ENCODE measurements at places on chromosomes 6 and 20.

- no peak for DNase-seq
Observed at GRCh38 chr20:8385247-8385646, 253.2 kb downstream of the PLCB1 start.

DNA sequence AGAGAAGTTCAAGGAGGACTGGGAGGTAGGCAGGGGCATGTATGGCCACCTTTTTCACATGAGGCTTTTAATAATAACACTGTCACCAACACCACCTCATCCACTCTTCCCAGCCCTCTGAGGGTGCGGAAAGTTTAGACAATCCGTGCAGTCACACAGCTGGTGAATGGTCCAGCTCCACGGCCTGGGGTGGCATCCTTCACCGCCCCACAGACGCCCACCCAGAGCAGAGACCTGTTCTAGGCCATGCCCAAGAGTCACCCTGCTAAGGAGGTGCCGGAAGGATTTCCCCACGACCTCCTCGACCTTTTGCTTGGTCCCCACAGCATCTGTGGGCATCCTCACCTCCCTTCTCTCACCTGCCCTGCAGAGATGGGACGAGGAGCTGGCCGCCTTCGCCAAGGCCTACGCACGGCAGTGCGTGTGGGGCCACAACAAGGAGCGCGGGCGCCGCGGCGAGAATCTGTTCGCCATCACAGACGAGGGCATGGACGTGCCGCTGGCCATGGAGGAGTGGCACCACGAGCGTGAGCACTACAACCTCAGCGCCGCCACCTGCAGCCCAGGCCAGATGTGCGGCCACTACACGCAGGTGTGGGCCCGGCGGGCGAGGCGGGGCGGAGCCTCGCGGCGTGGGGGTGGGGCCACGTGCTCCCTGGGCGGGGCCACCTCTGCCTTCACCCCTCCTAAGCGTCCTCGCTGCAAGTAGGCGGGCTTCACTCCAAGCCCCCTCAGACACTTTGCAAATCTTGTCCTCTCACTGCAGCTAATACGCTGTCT is 4.4 kb downstream of the PI16 start:
- no peak for DNase-seq

DNA sequence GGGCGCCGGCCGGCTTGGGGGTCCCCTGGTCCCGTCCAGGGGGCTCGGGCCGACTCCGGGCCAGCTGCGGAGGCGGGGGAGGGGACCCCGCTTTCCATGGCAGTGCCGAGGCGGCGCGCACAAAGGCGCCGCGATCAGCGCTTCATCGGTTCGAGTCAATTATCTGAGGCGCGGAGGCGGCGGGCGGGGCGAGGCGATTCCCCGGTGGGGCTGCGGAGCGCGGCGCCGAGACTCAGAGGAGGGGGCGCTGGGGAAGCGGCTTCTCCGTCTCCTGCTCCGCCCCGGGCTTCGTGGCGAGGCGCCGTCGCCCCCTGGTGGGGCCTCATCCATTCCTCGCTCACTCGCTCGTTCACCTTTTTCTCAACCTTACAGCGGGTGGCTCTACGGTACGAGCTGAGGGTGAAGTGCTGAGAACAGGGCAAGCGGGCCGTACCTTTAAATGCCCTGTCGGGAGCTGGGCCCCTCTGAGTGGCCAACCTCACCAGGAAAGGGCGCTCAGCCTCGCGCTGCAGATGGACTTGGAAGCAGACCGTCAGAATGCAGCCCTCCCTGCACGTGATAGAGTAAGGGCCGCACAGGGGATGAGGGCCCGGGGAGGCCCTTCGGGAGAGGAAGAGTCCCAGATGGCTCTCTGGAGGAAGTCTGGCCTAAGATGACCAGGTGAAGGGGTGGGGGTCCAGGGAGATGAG is 39.9 kb downstream of the SLC52A3 start:
- DNase-seq, result no peak

DNA sequence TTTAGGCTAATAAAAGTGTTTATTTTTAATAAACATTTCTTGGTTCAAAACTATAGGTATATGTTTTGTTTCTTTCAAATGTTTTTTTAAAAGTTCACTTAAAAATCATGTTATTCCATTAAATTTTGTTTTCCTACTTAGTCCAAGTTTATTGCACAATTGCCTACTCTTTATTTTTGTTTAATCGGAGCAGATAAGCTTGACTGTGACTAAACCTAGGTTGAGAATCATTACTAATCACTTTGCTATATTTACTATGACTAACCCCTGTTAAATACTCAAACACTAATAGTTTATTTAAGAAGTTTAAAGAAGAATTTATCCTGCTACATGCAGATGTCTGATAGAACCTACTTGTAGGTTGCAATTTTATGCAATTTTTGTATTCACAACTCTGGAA is 18.8 kb downstream of the MAP3K4 start:
- DNase-seq, result no peak

GRCh38 chr20:48141660-48142515 is 356.6 kb upstream of the SULF2 start:
- no peak for DNase-seq

GRCh38 chr6:158026054-158026900 is 44.6 kb downstream of the SYNJ2 start:
- DNase-seq, result peak; percentile 56

GRCh38 chr20:50645253-50646068 is 45.9 kb downstream of the RIPOR3 start:
- DNase-seq, result peak; percentile 94

DNA sequence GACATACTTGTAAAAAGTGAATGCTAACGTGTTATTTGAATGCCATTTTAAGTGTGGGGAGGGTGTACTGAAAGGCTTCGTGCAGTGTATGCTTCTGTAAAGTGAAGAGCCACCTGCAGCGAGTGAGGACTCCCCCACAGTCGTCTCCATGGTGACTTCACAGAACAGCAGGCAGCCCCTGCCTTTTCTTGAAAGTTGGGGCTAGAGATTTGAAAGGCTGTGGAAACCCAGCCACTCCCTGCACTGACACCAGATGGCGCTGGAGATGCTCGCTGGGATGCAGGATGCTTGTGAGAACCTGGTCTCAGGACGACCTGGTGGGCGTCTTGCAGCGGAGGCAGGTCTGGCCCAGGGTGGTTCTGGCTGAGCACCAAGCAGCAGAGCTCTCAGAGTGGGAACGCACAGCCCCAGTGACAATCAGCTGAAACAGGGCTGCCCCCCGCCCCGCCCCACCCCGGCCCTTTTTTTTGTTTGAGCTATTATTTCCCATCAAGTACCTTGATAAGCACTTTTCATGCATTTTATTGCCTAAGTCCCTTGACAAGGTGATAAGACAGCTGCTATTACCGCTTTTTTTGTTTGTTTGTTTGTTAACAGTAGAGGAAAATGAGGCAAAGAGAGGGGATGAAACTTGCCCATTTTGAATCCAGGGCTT is 150.3 kb downstream of the SYCP2 start:
- DNase-seq, result peak; percentile 51

- DNase-seq, result no peak
Observed at GRCh38 chr6:97459986-97460385, 177.0 kb upstream of the MMS22L start.

DNA sequence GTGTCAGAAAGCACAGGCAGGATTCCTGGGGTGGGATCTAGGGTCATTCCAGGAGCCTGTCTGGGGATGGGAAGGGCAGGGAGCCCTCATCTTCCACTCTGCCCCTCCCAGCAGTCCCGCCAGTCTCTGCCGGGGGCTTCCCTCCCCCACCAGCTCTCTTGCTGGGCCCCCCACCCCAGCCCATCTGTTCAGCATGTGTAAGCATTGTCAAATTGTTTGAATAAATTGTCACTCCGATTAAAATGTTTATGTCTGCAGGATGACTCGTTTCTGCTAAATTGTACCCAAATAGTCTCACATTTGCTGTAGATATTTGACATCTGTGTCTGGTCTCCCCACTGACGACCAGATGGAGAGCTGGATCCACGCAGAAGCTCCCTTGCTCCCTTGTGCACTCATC is 257.6 kb downstream of the ANKRD60 start:
- DNase-seq, result no peak

DNA sequence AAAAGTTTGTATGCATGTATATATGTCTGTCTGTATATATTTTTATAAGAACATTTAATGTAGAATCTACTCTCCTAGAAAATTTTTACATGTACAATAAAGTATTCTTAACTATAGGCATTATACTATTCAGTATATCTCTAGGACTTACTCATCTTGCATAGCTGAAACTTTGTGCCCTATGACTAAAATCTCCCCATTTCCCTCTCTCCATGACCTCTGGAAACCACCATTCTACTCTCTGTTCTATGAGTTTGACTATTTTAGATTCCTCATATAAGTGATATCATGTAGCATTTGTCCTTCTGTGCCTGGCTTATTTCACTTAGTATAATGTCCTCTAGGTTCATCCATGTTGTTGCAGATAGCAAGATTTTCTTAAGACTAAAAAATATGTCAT is 205.1 kb upstream of the SMLR1 start:
- no peak for DNase-seq

DNA sequence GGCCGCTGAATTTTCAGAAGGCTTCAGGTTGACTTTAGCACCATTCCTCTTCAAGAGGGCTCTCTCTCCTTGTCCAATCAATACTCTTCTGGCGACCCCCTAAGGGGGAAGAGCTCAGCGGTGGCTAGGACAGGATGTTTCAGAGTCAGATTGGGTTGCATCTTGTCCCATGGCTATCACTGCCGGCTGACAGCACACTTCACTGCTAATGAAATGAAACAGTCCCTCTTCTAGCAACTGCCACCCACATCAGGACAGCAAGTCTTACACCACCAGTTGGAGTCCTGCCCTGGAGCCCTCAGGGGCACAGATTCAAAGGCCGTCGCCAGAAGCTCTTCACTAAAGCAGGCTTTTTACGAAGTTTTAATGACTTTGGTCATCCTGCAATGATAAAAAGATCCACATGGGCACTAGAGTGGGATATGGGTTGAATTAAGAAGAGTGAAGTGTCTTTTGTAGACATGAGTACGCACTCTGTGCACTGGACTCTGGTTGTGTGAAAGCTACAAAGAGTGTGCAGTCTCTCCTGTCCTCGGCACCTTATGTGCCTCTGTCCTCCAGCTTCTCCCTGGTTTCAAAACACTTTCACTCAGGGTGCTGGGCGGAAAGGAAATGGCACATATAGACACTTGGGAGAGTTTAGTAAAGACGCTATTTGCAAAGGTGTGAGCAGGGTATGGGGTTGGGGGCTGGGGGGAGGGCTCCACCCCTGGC is 66.1 kb upstream of the SLC22A16 start:
- DNase-seq, result no peak

- no peak for DNase-seq
Observed at GRCh38 chr6:51908243-51908642, 179.2 kb downstream of the PKHD1 start.

DNA sequence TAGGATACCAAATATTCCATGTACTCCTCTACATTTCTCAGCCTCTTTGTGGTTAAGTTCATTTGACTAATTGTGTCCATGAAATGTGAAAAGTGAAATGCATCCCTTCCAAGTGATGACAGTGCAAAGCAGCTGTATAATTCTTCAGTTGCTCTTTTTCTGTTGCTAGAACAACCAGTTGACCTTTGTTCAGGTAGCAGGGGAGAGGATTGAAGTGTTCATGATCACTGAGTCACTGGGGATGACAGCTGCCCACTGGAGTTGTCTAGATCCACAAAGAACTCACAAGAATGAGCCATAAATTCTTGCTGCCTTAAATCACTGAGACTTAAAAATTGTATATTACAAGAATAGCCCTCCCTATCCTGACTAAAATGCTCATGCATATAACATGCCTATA is 254.6 kb downstream of the EPHA7 start:
- DNase-seq, result no peak

DNA sequence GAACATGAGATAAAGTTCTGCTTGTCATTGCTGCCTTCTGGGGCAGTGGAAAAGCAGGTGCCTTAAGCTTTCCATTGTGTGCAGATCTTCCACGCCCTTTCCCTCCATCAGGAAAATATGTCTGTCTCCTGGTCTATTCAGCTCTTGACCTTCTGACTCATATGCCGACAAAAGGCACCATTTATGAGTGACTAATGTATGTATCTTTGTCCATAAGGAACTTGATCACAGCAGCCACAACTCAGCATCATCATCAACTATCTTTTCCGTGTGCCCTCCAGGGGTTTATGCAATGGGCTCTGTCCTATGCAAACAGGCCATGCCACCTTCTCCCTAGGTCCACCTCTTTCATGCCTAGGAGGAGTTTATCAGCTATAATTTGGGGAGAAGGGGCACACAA is 102.7 kb upstream of the QKI start:
- peak; percentile 5 for DNase-seq

DNA sequence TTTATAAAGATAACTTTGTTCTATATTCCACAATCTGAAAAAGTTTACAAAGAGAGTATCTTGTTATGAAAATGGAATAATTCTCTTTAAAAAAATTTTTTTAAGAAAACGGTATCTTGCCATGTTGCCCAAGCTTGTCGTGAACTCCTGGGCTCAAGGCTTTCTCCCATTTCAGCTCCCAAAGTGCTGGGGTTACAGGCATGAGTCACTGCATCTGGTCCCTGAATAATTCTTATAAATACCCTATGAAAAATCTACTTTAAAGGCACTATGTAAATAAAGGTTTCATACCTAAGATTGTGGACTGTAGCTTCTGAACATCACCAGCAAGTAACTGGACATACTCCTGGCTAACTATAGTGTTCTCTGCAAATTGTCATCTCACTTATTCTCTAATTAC is 60.3 kb downstream of the SAMD3 start:
- DNase-seq, result no peak
